ENCODE measurements at places on chromosomes 6 and 20. TPM values are rescaled to one million over a fixed set of nuclear protein-coding genes. Genes with fewer than 3 reads are reported as not detected.

- H3K4me3 ChIP-seq: no peak overlapping the region
- no peaks in the 10 kb centered on the region for H3K27me3 ChIP-seq
- peaks cover 18% of the 10 kb centered on the region for H3K36me3 ChIP-seq
- no peak for DNase-seq
- no peak overlapping the region for H3K27ac ChIP-seq
Measured at GRCh38 chr6:4946521-4946920, 57.3 kb downstream of the RPP40 start.

DNA sequence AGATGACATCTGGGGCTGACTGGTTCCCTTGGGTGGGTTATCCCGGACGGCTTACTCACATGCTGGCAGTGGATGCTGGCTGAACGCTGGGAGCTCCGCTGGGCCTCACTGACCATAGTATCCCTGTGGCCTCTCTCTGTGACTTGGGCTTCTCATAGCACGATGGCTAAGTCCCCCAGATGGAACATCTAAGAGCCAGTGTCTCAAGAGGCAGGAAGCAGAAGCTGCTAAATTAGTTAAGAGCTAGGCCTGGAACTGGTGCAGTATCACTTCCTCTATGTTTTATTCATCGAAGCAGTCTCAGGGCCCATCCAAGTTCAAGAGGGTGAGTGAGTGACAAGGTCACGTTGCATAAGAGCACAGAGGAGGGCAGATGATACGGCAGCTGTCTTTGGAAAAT lies 116.5 kb upstream of the LAMP5 start:
- peaks cover 11% of the 10 kb centered on the region for H3K36me3 ChIP-seq
- H3K27ac ChIP-seq: no peak overlapping the region
- no peak for DNase-seq
- H3K4me1 ChIP-seq: peaks cover 5% of the 10 kb centered on the region

GRCh38 chr6:84411060-84411629 lies 183.7 kb upstream of the CEP162 start:
- no peak overlapping the region for H3K27ac ChIP-seq
- H3K4me1 ChIP-seq: peaks cover 3% of the 10 kb centered on the region
- H3K27me3 ChIP-seq: peaks cover 52% of the 10 kb centered on the region
- no peaks in the 10 kb centered on the region for H3K36me3 ChIP-seq

PNPLA1 gene
- not detected for total RNA-seq
